Stimulated activated CD8-positive, alpha-beta memory T cell treated with anti-CD3 and anti-CD28 coated beads, Interleukin-4, amount 100 ng/mL, for 24 hours (primary cell): ENCODE measurements at places on chromosomes 6 and 20.

- no peak for DNase-seq
These were observed 35.8 kb upstream of the SHLD1 start for GRCh38 chr20:5714261-5715041.

DNA sequence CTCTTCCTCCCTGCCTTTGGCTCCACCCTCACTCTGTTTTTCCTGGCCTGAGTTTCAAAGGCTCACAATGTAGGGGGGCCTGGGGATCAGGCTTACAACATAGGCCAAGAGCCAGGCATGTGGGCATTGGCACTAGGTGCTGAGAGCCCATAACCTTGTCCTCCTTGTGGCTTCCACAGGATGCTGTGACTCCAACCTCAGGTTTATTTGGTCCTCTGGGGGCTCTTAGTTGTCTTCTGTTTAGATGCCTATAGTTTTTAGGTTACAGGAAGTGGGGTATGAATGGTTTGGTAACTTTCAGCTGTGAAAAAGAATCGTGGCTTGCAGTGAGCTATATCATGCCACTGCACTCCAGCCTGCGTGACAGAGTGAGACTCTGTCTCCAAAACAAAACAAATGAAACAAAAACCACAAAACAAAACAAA lies 25.6 kb downstream of the MMP24 start:
- DNase-seq, result no peak

GRCh38 chr20:2693286-2694007 lies 867 bp downstream of the EBF4 start:
- peak; percentile 42 for DNase-seq

- no peak for DNase-seq
These were observed 236.9 kb downstream of the BCAS1 start for GRCh38 chr20:53833333-53834061.

DNA sequence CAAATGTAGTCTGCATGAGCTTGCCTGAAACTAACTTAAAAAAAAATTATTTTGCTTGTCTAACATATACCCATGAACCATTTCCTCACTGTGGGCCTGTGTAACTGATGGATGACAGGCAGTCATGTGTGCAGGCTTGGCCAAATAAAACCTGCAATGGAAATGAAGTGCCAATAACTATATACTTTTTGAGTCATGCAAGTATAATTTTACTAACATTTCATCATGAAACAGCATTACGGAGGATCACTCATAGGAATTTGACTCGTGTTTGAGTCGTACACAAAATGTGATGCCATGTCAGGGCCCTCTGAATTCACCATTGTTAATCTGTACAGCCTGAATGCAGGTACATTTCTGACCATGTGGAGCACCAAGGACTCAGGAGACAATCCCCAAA lies 46.6 kb downstream of the HDDC2 start:
- DNase-seq, result no peak

GRCh38 chr6:10054672-10055071 lies 360.2 kb downstream of the TFAP2A start:
- no peak for DNase-seq

DNA sequence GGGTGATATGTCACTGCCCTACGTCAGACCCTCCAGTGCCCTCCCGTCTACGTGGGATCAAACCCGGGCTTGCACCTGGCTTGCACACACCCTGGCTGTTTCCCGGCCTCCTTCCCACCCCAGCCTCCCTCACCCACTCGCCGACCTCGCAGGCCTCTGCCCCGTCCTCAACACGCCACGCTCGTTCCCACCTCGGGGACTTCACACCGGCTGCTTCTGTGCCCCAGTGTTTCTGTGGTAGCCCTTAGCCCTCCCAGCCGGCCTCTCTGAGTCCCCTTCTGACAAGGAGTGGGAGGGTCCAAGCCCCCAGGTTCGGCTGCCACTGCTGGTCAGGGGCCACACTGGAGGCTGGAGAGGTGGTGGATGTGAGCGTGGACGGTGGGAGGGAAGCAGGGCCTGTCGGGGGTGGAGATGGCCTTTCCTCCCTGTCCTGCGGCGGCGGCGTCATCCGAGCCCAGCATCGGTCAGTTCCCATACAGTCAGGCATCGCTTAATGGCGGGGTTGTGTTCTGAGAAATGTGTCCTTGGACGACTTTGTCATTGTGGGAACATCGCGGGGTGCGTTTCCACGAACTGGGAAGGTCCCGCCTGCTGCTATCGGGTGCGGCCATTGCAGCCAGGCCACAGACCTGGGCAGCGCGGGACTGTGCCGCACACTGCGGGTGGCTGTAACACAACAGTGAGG lies 11.4 kb upstream of the KIF25 start:
- DNase-seq, result no peak
